ENCODE measurements at places on chromosomes 1 and 21.

DNA sequence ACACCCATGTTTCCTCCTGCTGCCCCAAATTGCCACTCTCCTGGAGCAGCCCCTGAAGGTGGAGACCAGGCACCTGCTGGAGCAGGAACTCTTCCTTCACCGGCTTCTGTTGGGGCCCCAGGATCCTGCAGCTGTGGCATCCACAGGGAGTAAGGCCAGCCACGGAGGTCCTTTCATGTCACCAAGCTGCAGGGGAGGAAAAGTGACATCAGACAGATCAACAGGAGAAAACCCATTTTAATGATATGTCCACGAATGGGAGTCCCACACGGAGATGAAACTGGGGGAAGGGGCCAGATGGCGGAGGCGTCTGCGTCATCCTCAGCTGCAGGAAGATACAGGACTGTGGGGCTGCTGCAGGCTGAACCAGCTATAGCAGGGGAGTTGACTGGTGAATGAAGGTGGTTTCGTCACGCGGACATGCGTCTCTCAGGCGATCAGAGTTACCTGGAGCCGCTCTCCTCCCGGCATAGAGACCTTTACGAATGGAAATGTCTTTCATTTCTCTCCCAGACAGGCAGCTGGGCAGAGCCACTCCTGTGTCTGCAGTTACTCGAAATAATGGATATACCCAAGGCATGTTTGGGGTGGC lies 9.9 kb downstream of the TP73 start:
- DNase-seq: no peak

DNA sequence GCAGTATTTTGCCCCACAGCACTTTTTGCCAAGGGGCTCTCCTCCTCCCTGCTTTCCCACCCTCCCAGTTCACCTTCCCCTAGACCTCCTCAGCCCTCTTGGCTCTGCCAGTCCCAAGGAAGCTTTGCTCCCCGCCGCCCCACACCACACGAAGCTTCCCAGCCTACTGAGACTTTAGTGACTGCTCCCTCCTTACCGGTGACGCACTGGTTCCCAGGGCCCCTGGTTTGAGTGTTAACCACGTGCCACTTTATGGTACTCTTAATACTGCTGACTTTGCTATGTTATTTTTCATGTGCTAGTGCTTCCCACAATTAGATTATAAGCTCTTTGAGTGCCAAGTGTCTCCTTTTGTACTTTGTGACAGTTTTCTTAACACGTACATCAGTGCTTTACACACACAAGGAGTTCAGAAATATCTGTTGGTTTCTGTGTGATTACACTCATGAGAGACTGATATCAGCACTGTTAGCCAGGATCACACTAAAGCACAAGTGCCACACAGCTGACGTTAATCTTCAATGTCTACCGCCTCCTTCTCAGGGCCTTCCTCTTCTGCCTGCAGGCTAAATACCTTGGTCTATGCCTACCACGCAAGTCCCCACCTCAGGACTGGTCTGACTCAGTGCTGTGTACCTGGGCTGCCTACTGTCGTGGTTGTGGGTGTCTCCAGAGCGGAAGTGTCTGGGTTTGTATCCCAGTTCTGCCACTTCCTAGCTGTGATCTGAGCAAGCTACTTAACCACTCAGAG lies 61.0 kb downstream of the DNTTIP2 start:
- no peak for DNase-seq

DNA sequence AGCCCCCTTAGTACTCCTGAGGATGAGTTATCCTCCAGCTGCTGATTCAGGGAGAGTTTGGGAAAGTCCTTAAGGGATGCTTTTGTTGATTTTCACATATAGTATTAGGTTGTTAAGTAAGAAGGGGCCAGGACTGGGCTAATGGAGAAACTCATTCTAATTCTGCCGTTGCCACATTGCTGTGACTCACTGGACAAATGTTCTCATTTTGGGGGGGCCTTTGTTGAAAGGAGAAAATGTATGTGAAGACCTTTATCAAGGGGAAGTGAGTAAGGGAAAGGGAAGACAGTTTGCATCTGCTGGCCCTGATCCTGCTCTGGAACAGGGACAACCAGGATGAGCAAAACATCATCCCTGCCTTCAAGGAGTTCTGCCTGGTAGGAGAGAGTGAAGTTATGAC lies 123.2 kb upstream of the FGGY start:
- no peak for DNase-seq

GRCh38 chr1:227314014-227314848 lies 4.1 kb downstream of the CDC42BPA start:
- DNase-seq: no peak

GRCh38 chr1:204405988-204406387 lies 5.6 kb downstream of the PPP1R15B start:
- no peak for DNase-seq

GRCh38 chr1:177210071-177210470 lies 39.3 kb downstream of the BRINP2 start:
- DNase-seq: no peak

GRCh38 chr1:160641323-160642280 lies 5.2 kb downstream of the SLAMF1 start:
- peak; percentile 26 for DNase-seq

DNA sequence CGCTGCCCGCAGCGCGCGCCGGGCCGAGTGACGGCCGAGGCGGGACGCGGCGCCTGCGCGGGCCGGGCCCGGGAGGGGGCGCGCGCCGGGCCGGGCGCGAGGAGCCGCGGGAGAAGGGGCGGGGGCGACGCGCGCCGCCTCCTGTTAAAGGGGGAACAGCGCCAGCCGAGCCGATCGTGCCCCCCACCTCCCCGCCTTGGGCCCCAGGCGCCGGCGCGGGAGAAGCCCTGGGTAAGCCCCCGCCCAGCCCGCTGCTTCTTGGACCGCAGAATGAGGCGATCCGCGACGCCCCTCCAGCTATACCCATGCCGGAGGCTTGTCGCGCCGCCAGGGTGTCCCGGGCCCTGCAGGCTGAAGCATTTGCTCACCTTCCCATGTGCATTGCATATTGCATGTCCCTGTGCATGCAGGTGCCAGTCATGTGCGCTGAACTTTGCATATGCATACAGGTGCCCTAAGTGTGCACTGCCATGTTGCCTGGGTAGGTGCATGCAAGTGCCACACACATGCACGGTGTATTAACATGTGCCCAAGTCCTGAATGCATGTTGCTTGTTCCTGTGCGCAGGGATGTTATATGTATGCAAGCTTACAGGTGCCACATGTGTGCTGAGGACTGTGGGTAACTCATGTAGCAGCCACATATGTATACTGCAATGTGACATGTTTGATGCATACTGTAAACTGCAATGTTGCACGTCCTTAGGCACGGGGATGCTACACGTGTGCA lies at the start of gene ADGRB2:
ADGRB2 (minus strand) TSS at position 29 of the 729 bp plus-strand sequence. CDS start 7,119 bp downstream, outside the sequence.
- no peak for DNase-seq

DNA sequence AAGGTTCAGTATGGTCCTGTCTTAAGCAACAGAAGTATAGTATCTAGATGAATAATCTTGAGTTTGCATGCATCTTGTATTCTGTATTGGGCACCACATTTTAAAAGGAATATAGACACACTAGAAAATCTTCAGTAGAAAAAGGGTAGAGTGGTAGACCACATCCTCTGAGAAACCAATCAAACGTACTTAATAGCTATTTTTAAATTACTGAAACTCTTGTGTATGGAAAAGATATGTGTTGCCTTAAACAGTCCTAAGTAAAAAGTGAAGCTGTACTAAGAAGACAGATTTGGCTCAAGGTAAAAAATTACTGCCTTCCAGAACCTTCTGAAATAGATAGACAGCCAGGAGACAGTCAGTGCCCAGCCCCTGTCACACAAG lies 3.1 kb downstream of the CTXND2 start:
- no peak for DNase-seq

DNA sequence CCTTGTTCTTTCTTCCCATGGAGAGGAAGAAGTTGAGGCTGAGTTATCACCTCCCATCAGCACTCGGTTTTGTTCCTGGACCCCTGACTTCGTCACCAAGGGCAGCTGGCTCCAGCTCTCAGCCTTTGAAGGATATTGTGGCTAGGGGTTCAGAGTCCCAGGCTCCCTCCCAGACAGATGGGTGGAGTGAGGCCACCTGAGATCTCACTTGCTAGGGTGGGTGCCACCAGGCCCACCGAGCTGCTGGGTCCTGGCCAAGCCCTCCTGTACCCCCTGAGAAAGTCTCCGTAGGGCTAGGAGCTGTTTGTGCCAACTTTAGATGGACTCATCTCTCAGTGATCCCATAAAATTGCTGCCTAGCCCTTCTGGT lies 6.9 kb downstream of the MX2 start:
- DNase-seq: no peak

DNA sequence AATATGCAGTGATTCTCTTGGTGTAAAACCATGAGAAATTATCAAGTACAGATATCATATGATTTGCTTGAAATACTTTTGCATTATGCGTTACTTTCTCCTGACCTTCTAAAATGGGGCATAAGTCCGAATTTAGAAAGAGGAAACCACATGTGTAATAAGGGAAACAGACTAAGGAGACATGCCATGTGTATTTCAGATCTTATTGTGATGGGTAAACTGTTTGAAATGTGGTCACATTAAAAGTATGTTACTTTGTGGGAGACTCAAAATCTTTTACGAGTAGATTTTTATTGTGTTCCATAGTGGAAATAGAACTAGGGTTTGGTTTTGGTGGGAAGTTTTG lies 173.0 kb downstream of the NFIA start:
- DNase-seq: no peak

GRCh38 chr1:25033828-25034705 lies 104.0 kb upstream of the RUNX3 start:
- DNase-seq: no peak

- no peak for DNase-seq
Measured at GRCh38 chr1:66415281-66415680, 118.7 kb upstream of the SGIP1 start.

DNA sequence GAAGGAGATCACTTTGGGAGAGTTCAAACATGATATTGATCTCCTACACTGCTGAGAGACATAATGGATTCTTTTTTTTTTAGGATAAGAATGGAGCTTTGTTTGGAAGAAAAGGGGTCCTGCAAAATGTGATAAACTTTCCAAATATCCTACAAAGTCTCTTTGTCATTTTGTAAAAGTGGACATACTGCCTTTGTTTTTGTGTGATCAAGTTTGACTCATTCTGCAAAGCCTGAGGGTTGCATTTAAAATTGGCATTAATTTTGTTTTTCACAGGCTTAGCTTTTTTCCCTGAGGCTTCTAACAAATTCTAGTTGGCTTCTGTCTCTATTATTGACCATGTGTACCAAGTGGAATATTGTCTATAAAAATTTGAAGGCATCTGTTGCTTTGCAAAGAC lies 113.2 kb downstream of the AK5 start:
- DNase-seq: no peak

GRCh38 chr1:15249081-15249480 lies 2.1 kb downstream of the FHAD1 start:
- peak; percentile 44 for DNase-seq

- DNase-seq: no peak
Measured at GRCh38 chr21:28283641-28284490, 708.8 kb downstream of the LTN1 start.

GRCh38 chr1:40183055-40183710 lies 22.0 kb downstream of the RLF start:
- DNase-seq: no peak

- DNase-seq: no peak
Measured at GRCh38 chr1:176850871-176851270, 313.6 kb downstream of the ASTN1 start.

- no peak for DNase-seq
Measured at GRCh38 chr1:230186003-230186863, 119.2 kb downstream of the GALNT2 start.

- DNase-seq: no peak
Measured at GRCh38 chr1:30765556-30766434, 8.2 kb upstream of the LAPTM5 start.

DNA sequence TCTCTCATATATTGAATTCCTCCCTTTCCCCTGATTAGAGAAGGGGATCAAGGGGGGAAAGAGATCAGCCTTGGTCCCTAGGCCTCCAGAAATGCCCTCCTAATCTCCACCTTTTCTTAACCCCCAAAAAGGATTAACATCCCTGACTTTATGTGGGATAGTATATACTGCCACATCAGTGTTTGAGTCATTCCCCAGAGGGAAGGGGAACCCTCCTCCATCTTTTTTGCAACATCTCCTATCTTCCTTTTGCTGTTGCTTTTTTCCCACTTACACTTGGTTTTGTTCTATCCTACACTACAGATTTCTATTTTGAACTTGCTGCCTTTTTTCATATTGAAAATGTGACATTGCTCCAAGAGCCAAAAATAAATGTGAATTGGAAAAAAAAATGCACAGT lies 65.4 kb upstream of the PODN start:
- DNase-seq: no peak

GRCh38 chr1:41868241-41868998 lies 50.3 kb downstream of the HIVEP3 start:
- DNase-seq: no peak

DNA sequence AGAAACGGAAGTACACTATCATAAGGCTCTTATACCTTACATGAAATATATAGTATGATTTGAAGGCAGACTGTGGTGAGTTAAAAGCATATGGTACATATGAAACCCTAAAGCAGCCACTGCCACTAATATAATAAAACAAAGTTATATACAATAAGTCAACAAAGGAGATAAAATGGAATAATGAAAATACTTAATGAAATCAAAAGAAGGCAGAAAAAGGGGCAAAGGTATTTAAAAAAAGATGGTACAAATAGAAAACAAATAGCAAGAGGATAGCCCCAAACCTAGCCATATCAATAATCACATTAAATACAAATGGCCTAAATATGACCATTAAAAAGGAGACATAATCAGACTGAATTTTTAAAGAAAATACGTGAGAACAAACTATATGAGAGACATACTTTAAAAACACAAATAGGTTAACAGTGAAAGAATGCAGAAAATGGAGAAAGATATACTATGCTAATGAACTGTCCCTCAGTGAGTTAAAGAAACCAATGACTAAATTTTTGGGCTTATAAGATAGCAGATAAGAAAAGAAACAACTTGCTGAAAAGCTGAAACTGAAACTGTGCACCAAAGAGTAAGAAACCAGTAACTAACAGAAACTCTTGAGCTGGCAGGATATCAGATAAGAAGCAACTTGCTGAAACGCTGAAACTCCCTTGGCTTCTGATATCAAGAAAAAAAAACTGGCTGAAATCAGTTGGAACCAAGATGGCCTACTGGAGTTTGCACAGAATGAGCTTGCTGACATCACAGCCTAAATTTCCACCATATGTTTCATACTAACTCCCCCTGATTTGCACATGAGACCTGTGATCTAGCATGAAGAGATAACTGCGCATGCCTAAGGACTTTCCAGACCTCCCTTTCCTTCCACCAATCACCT lies 44.3 kb upstream of the IL10 start:
- no peak for DNase-seq

GRCh38 chr1:159170639-159171038 lies 776 bp upstream of the CADM3 start:
- DNase-seq: no peak

GRCh38 chr1:174032671-174033222 lies 10.6 kb upstream of the RC3H1 start:
- DNase-seq: no peak

DNA sequence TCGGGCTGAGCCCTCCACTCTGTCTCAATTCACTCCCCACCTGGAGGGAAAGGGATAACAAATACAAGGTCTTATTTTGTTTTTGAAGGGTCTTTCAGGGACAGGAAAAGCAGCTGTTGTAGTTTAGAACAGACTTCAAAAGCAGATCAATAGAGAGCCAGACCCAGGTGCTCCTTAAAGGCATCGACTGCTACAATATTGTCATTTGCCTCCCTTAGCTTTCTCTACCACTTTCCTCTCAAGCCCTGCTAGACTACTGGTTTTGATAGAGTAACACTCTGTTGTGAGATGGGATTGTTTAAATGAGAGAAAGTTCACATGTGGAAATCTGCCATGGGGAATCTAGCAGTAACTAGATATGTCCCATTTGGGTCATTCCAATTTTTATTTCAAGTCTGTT lies 24.0 kb downstream of the RGS7 start:
- no peak for DNase-seq
